NCI-H1092 treated with DMSO at 0.1 percent for 48 hours (cell line): ENCODE measurements at places on chromosomes 7 and 10.

- DNase-seq: no peak
Measured at GRCh38 chr10:14665865-14666857, 108.5 kb downstream of the FAM107B start.

DNA sequence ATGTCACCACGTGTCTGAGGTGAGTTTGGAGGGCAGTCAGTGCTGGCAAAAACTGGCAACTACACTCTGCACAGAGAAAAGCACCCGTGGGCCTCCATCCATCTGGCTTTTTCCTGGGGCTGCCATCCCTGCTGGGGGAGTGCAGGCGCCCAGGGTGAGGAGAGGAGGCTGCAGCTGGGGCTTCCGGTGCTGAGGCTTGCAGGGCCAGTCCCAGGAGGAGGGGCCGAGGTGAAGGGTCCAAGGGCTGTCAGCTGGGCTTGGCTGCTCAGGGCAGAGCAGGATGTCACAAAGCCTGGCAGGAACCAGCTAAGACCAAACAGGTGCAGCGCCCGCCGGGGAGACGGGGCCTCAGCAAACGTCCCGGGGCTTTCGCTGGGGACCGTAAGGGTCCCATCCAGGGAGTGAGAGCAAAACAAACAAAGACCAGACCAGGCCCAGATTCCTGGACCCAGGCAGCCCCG lies 77.2 kb downstream of the CFAP46 start:
- DNase-seq: no peak

- DNase-seq: peak; percentile 15
Measured at GRCh38 chr10:118332948-118333710, 9.0 kb downstream of the FAM204A start.

DNA sequence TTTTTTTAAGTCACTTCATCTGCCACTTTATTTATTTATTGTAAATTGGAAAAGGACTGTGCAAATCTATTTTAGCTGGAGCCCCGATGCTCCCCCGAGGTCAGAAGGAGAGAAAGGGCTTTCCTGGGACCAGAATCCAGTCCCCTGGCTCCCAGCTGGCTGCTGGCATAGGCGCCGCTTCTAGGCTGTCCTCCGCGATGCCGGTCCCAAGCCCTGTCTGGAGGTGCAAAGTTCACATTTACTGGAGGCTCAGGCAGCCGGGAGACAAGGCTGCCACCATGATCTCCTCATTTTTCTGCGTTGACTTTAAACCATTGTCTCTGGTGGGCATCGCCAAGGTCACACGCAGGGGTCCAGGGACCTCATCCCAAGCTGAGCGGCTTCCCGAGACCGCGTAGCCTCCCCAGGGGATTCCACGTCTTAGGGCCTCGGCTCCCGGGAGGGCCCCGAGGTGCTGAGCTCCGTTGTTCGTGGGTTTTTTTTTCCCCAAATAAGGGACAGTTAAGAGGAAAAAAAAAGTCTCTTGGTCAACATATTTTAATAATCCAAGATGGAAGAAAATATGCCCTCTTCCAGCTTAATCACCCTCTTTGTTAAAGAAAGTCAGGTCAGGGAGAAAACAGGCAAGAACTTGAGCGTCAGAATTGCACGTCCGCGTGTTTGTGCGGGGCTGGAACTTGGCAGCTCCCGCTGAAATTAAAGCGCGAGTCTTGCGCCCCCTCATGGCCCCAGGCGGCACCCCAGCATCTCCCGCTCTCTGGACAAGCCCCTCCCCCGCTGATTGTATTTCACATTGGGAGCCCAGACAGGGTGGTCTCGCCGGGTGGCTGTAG lies 11.9 kb downstream of the RGR start:
- peak; percentile 26 for DNase-seq

DNA sequence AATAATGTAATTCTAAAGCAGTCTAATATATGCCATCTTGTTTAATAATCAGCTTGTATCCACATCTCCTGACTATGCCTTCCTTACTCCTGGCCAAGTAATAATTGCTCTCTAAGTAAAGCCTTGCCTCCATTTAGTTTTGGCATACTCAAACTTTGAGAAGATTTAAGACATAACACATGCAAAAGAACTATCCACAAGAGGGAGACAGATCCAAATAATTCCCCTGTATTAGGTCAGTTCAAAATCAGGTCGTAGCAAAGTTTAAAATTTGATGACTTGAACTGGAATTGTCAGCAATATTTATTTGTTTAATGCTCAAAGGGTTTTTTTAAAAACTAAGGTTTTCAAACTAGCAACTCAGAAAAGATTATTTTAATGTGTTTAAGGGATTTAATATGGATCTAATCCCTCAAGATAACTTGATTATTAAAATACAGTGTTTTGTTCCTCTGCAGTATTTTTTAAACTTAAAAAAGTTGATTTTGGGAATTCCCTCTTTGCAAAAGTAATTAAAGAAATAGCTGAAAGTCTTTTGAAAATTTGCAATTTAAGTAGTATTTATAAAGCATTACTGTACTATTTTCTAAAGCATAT lies 95.3 kb downstream of the HDAC9 start:
- no peak for DNase-seq

DNA sequence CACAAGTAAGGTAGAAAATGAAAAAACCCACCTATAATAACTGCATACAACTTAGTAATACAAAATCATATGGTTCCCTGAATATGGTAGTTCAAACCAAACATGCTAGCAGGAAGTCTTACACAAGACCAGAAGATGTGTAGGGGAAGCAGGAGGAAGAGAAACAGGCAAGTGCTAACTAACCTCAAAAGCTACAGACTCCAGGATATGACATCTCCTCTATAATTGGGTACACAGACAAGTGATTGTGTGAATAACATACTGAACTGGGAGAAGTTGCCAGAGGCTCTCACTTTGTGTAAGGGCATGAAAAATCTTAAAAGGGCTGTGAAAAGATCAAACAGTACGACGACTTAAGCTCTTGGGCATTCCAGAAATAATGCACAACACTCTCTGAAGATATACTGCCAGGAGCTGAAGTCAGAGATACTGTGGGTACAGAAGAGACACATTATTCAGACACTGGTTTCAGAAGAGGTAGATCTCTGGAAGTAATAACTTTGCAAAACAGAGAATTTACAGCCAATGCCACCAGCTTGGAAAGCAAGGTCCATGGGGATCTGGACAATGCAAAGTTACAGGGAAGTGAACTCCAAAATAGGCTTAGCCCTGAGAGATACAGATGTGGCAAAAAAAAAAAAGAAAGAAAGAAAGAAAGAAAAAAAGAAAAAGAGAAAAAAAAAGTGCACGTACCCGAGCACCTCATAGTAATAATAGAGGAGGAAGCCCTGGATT lies 767.2 kb downstream of the TNS3 start:
- no peak for DNase-seq

DNA sequence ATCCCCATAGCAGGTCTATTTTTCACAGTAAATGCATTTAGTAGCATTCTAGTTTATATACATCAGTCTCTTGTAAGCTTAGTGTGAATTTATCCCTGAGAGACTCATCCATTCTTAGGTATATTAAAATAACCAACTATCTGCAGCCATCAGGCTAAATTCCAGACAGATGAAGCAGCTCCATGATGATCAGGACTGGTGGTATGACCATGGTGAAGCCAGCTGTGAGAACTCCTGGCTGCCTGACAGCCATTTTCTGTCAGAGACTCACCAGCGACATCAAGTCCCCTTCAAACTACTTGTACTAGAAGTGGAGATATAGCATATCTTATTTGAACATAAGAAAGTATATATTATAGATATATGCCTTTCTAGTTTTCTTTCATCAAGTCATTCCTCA lies 70.3 kb upstream of the GSDME start:
- no peak for DNase-seq

DNA sequence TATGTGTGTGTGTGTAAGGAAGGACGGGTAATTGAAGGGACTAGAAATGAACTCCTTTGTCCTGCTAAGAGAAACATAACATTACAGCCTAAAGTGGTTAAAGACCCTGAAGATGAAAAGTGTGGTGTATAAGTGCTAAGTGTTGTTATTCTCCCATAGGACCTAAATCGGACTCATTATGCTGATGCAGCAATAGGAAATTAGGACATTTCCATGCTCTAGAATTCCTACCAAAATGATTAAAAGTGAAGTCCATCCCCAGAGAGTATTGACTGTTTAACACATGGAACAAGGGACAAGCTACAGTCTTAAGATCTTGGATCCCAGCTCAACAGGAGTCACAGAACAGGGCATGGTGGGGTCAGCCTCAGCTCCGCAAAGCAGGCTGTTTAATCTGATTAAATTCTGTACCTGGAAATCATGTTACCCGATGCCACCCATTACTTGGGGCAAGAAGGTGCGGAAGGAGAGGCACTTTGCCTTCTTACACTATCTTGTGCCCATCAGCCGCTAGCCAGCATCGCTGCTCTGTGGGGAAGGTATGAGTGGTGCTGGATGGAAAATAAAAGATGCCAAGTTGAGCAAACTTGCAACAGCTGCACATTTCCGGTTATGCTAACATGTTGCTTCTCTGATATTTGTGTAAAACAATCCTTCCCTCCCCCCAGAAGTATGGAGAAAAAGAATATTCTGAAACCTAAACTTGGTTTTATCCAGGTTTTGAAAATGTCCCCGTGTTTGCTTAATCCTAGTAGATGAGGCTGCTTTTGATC lies 100.5 kb downstream of the CREB5 start:
- no peak for DNase-seq

DNA sequence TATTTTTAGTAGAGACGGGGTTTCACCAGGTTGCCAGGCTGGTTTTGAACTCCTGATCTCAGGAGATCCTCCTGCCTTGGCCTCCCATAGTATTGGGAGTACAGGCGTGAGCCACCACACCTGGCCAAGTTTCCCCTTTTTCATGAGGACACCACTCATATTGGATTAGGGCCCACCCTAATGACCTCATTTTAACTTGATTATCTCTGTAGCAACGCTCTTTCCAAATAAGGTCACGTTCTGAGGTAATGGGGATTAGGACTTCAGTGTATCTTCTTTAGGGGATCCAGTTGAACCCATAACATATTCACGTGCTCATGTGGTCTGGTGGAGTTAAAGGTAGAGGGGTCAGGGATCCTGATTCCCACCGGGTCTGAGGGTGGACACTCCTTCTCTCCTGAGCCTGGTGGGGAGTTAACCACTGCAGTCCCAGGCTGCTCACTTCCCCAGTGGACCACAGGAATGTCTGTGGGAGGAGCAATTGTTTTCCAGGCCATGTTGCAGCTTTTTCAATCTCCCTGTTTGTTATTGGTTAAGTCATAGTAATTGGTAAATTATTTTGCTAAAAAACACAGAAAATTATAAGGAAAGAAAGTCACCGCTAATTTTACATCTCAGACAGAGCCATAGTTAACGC lies 130.5 kb downstream of the GRK5 start:
- DNase-seq: no peak

GRCh38 chr10:4981722-4982471 lies 18.7 kb downstream of the AKR1C1 start:
- no peak for DNase-seq

GRCh38 chr7:116210345-116211005 lies at the start of gene TES:
TES (plus strand) TSS chr7:116210539; CDS start chr7:116210708, 169 bp downstream.
- peak; percentile 55 for DNase-seq

DNA sequence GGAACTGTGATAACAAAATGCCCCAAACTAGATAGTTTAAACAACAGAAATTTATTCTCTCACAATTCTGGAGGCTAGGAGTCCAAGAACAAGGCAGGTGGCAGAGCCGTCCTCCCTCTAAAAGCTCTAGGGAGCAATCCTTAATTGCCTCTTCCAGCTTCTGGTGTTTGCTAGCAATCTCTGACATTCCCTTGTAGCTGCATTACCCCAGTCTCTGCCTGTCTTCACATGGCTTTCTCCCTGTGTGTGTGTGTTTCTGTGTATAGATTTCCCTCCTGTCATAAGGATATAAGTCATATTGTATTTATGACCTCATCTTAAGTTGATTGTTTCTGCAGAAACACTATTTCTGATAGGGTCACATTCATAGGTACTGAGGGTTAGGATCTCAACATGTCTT lies 177.5 kb downstream of the WNT2 start:
- no peak for DNase-seq

DNA sequence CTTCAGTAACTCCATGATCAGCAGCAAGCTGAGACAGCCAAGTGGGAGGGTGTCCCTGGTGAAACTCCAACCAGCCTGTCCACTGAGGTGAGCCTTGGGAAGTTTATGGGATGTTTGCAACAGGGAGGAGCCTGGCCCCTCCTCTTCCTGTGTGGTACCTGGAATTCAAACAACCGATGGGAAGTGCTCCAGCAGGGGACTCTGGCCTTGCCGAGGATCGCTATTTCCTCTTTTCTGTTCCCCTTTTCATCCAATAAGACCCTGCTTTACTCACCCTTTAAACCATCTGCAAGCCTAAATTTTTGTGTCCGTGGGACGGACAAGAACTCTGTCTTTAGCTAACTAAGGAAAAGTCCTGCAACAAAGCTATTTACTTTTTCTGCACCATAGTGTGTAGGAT lies 491.1 kb upstream of the ZMIZ1 start:
- no peak for DNase-seq

DNA sequence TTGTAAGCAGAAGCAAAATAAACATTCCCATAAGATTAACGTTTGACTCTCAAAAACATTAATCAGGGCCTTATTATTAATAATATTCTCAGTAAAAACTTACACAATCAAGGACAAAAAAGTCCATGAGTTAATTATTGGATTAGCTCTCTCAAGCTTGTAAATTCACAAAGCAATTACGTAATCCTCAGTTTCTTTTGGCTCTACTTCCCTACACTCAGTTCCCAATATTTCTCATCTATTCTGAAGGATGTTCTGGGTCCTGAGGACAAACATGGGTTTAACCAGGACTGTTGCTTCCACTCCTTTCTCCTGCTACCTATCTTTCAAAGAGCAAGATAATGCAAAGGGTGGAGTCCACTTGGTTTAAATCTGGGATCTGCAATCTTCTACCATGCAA lies 15.1 kb downstream of the FBXL13 start:
- DNase-seq: no peak

GRCh38 chr10:116001262-116001857 lies 271.6 kb downstream of the GFRA1 start:
- DNase-seq: no peak

- DNase-seq: no peak
Measured at GRCh38 chr7:69871886-69872569, 273.8 kb downstream of the AUTS2 start.

- no peak for DNase-seq
Measured at GRCh38 chr7:42624471-42624870, 287.4 kb downstream of the C7orf25 start.

- no peak for DNase-seq
Measured at GRCh38 chr7:41754046-41754445, 51.2 kb upstream of the INHBA start.

- no peak for DNase-seq
Measured at GRCh38 chr7:2886391-2886790, 42.3 kb upstream of the GNA12 start.
